ENCODE measurements at places on chromosomes 5 and 9. TPM values are rescaled to one million over a fixed set of nuclear protein-coding genes. Genes with fewer than 3 reads are reported as not detected.

The FGFR4 gene
- total RNA-seq, result 89.8 TPM

DNA sequence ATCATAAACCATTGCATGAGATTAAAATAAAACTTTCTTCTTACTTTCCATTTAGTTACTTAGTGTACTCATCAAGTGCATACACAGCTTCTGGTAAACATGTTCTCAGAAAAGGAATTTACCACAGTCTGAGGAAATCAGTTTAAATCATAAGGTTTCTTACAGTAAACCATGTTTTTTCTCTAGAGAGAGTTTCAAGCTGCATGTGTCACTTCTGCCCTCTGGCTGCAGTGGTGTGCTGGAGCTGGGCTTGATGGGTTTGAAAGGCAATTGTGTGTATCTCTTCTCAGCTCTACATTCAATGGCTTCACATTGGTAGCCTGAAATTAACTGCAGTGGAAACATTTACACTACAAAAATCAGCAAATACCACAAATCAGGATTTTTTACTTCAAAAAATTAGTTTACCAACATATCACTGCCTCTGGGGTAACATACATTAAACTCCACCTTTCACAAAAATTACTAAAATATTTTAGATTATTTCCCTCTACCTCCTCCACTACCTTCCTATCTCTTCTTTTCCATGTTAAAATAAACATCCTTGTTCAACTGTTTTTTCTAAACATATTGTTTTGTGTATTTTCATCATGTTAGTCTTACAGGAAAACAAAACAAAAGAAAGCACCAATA lies 414.3 kb downstream of the ANXA1 start:
- DNase-seq, result peak; percentile 50

GRCh38 chr9:16357828-16358227 lies 512.6 kb downstream of the BNC2 start:
- DNase-seq, result no peak

DNA sequence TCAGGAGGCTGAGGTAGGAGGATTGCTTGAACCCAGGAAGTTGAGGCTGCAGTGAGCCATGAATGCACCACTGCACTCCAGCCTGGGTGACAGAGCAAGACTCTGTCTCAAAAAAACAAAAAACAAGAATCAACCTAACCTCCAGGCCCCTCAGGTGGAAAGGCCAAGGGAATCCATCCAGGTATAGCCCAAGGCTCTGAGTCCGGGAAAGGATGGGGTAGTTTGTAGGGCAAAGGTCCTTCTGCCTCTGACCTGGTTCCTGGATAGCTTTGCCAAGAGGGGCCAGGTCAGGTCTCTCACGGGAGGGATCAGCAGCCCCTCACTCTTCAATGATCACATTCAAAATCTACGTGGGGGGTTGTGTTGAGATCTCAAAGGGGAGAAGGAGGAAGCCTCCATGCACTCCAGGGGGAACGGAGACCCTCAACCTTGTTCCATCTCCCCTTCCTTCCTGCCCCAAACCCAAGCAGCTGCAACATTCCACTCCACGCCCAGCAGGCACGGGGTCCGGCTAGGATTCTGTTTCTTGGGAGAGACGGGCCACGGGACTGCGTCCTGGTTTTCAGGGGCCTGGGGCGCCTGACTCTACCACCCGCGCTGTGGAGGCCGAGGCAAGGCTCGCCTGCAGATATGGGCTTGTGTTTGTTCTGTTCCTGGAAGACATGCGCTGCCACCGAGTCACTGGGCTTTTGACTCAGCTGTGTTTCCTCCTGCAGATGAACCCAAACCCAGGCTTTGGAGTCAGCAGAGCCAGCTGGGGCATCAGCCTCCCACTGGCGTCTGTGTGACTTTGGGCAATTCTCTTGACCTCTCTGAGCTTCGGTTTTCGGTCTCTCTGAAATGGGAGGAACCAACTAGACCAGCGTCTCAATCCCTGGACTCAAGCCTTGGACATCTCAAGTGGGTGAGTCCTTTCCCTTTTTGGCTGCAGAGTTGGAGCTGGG lies 35.5 kb downstream of the PLPP7 start:
- DNase-seq, result no peak

DNA sequence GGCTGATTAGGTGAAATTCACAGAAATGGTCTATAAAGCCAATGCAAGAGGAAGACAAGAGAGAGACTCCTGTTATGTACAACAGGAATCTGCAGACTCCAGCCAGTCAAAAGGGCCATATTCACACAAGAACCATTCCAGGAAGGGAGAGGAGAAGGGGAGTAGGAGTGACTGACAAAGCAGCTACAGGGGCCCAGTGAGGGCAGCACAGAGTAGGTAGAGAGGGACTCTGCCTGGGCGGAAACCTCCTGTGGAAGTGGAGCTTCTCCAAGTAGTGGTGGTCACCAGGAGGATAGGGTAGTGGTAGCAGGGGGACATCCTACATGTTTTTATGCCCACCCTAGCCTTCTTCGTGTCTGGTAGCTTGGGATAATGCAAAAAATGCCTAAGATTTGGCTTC lies 667.3 kb downstream of the ACTL7B start:
- no peak for DNase-seq

DNA sequence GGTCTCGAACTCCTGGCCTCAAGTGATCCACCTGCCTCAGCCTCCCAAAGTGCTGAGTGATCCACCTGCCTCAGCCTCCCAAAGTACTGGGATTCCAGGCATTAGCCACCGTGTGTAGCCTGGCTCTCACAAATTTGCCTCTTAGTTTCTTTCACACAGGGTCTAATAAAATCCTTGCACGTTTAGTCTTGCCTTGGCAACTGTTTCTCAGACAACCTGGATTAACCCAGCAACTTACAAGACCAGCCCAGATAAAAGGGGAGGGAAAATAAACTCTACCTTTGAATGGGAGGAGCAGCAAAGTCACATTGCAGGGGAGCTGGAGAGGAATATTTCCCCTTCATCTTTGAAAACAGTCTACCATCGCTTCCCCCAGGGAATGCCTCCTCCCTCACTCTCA lies 29.3 kb upstream of the GNA14 start:
- DNase-seq, result no peak

DNA sequence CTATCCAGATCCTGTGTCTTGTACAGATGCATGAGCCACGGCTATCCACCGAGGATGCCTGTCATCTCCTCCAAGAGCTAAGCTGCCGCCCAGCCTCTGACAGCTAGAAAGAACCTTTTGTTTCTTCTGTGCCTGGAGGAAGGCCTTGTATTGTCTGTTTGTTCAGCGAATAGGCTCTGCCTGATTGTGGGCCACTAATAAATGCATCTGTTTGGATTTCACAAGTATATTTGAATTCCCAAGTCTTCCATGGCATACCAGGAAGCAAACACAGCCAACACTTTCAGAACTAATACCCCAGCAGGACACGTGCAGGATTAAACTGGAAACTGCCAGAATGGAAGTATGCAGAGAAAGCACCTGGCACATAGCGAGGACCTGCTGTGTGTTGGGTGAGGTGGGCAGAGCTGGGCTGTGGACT lies 92.7 kb upstream of the NEURL1B start:
- no peak for DNase-seq

- no peak for DNase-seq
Measured at GRCh38 chr5:78404682-78405293, 44.4 kb downstream of the SCAMP1 start.

DNA sequence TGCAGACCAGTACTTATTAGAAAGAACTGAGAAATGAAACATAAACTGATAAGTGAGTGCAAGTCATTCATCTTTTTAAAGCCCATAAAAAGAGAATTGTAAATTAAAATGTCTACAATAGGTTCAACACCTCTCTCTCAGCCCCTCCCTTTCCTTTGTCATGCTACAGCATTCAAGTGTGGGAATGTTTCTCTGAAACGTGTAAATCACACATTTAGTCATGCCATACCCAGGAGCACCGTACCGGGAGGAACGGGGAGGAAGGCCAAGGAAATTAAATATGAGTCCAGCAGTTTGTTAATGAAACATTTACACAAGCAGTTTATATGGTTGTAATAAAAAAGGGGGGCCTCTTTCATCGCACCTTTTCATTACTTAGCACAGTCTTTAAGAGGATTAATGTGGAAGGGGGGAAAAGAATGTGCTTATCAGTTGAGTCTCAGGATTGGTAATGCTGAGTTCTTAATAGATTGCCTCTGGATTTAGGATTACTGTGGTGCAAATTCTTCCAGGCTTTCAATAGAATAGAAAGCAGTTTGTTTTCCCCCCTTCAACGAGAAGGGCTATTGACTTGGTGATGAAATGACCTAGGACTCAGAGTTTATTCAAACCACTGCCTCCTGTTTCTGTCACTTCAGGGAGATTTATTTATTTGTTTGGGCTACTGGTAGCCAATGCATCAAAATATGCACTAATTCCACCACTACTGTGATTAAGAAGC lies 176.0 kb upstream of the ZNF608 start:
- no peak for DNase-seq

GRCh38 chr5:40220260-40220659 lies 459.5 kb upstream of the PTGER4 start:
- no peak for DNase-seq

- DNase-seq, result no peak
Measured at GRCh38 chr5:97888439-97888838, 705.4 kb upstream of the RIOK2 start.

- no peak for DNase-seq
Measured at GRCh38 chr5:102324714-102325113, 28.6 kb upstream of the SLCO4C1 start.

All from left lobe of liver (tissue), 2 donors.